GM10248 (cell line): ENCODE measurements at places on chromosomes 7 and 10.

DNA sequence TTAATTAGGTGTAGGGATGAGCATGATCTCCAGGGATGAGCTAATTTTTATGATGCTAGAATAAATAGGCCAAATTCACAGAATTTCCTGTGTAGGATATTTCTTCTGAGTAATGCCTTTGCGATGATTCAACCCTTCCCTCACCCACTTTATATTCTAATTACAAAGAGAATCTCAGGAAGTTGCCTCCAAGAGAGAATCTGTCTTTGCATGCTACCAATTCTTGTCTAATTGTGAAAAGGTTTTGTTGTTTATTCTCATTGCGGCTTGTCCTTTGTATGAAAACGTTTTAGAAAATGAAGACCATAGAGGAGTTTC lies 6.3 kb downstream of the C7orf57 start:
- no peak for DNase-seq

DNA sequence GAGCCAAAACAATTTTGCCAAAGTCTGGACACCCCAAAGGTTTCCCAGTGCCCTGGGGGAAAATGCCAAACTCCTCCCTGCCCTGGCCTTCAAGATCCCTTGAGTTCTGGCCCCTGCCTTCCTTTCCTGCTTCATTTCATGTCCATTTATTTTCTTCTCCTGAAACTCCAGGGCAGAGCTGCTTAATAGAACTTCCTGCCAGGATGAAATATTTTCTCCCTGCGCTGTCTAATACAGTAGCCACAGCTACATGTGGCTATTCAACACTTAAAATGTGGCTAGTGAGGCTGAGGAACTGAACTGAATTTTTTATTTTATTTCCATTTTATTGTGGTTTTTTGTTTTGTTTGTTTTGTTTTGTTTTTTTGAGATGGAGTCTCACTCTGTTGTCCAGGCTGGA lies 49.6 kb downstream of the COL13A1 start:
- no peak for DNase-seq

GRCh38 chr10:112855134-112855533 lies 94.9 kb upstream of the TCF7L2 start:
- no peak for DNase-seq

GRCh38 chr7:77370606-77371005 lies 45.5 kb downstream of the GSAP start:
- DNase-seq, result no peak

GRCh38 chr10:87915989-87916388 lies 52.6 kb downstream of the PTEN start:
- DNase-seq, result no peak

GRCh38 chr10:13608246-13608853 lies 21.6 kb downstream of the PRPF18 start:
- no peak for DNase-seq

DNA sequence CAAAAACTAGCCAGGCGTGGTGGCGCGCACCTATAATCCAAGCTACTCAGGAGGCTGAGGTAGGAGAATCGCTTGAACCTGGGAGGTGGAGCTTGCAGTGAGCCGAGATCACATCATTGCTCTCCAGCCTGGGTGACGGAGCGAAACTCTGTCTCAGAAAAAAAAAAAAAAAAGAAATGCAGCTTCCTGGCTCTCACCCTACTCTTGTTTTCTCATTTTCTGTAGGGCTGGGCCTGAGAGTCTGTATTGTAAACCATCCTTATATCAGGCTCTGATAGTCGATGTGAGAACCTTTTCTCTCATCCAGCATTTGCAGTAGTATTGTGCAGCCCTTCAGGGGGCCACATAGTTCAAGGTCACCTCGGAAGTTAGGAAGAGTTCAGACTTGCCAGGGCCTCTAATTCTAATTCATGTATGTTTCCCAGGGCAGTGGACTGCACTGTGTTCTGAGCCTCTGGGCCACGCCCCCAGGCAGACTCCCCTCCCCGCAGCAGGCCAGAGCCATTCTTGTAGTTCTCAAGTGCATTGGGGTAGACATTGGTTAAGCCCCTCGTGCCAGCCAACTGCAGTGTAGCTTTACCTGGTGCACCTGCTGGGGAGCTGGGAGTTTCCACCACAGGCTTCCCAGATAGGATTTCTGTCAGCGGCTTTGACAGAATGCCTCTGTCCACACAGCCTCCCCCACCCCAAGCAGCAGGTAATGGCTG lies 38.3 kb upstream of the PDCD4 start:
- no peak for DNase-seq

DNA sequence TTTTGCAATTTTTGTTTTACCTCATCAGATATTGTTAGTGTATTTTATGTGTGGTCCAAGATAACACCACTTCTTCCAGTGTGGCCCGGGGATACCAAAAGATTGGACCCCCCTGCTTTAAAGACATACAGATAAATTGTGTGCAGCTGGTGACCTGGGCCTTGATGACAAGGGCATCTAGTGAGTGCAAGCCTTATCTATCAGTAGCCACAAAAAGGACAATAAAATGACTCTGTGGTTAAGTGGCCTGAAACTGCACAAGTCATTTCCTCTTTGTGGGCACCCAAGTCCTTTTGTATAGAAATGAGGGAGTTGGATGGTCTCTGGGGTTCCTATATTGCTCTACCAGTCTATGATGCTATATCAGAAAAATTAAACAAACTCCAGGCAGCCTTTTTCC lies 98.1 kb downstream of the PARD3 start:
- no peak for DNase-seq

DNA sequence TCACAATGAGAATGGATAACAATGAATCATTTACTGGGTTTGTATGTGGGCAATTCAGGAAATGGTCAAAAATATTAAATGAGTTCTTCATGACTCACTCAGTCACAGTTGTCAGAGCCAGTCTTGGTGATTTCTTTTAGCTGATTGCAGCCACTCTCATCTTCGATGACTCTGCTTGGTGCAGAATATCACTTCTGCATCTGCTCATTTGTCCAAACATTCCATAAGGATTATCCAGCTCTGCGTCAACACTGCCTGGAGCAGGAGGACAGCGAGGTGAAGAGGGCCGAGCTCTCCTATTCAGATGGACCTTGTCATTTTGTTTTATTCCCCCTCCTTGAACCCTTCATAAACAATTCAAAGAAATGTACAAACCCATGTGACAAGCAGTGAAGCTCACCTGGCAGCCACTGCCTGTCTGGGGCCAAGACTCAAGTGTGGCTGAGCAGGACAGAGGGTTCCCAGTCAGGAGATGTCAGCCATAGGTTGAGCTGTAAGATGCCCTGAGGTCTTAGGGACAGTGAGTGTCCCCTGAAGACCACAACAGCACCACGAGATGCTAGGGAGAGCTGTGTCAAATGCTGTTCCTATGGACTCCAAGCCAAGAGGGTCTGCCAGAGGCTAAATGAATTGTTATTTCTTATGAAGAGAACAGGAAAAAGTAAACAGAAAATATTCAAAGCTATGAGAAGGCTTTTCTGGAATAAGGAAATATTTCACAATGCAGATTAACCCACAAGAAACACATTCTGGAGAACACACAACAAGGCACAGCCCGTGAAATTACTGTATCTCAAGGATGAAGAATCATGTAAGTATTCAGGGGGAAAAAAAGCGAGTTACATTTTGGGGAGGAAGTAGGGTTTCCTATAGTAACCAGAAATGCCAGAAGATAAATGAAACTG lies 33.1 kb upstream of the EGFR start:
- DNase-seq, result no peak

GRCh38 chr7:124881981-124882380 lies 47.6 kb downstream of the POT1 start:
- no peak for DNase-seq

DNA sequence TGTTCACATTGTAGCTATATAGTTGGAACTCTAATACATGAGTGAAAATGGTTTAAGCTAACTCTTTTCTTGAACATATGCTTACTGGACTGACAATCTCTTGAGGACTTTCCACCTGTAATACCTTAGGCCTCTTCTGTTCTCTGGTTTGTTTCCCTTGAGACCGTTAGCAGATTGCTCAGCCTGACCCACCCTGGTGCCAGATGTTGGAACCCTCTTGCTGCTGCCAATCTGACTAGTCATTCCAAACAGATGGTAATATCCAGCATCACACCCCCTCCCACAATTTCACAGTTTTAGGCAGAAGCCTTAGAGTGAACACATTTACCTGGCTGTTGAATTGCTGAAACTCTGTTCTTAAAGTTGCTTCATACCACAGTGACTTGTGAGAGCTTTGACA lies 18.7 kb downstream of the CALD1 start:
- no peak for DNase-seq

DNA sequence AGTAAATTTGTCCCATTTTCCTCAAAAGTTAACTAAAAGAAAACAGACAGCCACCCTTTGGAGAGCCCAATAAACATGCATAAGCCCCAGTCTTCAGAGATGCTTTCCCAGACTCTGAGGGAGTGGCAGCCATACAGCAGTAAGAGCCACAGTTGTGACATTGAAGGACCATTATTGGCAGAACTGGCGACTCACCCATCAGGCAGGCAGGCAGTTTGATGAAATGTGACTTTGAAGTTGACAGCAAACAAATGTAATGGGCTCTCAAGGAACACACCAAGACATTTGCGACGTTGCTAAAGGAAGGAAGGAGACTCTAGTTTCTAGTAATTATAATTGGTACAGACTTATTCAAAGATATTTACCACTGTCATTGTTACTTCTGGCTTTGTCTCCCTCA lies 287.5 kb upstream of the PHYHIPL start:
- no peak for DNase-seq

- no peak for DNase-seq
Measured at GRCh38 chr10:119655566-119656001, 4.4 kb downstream of the BAG3 start.

DNA sequence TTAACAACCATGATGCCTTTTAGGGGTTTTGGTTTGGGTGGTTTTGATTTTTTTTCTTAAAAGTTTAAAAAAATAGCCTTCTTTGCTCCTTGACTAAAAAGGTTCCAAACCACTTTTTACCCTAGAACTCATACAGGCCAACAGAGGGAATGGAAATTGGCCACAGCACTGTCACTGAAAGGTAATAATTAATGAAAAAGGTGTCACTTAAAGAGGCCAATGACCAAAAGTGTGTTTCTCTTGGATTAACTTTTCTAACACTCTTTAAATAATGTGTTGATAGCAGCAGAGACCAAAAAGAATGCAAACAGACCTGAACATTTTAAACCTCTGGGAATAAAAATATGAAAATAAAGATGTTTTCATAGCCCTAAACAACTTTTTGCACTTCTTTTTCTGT lies 221.1 kb upstream of the TCF7L2 start:
- DNase-seq, result no peak

GRCh38 chr7:98702021-98702420 lies 84.9 kb downstream of the NPTX2 start:
- DNase-seq, result no peak

- no peak for DNase-seq
Measured at GRCh38 chr10:7310076-7310475, 100.8 kb downstream of the SFMBT2 start.

GRCh38 chr7:148304456-148304855 lies 286.1 kb upstream of the C7orf33 start:
- DNase-seq, result no peak

DNA sequence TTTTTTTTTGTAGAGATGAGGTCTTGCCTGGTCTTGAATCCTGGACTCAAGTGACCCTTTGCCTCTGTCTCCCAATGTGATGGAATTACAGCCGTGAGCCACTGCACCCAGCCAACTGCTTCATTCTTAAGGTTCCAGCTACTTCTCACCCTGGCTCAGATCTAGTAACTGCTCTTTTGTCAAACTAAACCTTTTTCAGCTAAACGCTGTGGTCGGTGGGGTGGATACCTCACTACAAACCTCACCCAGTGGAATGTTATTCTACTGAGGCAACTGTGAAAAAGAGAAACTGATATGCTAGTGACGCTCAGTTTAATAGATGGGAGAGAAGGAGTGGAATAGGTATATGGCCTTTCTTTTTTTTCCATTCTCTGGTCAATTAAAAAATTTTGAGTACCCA lies 1.7 kb upstream of the MRLN start:
- no peak for DNase-seq

- no peak for DNase-seq
Measured at GRCh38 chr10:1155791-1156615, 99.8 kb downstream of the WDR37 start.

GRCh38 chr7:123492485-123492884 lies 41.9 kb downstream of the IQUB start:
- DNase-seq, result no peak

DNA sequence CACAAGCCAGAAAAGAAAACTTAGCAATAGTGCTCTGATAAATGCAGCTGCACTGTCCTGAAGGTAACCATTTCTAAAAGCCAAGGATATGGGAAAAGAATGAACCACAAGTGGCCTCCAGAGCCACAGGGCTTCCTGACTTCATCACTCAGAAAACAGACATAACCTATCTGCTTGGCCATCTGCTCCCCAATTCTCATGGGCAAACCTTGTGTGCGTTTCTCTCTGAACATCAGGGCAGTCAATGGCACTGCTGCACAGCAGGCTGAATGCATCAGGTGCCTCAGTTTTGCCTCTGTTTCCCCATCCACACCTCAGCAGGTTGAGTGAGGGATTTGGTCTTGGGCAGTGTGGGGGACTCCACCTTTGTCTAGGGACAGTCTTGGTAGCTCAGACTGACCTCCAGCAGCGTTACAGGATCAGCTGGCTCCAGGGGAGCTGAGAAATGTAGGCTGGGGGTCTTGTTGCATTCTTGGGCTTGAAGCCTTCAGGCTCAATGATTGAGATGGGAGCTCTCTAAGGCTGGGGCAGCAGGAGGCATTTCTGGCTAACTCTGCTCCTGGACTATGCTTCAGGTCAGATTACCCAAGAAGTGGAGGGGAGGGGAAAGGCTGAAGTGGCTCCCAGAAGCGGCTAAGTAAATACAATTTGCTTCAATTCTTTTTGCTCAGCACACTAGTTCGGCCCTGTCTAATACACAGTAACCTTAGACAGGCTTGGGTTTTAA lies 23.6 kb upstream of the PDLIM1 start:
- DNase-seq, result no peak

DNA sequence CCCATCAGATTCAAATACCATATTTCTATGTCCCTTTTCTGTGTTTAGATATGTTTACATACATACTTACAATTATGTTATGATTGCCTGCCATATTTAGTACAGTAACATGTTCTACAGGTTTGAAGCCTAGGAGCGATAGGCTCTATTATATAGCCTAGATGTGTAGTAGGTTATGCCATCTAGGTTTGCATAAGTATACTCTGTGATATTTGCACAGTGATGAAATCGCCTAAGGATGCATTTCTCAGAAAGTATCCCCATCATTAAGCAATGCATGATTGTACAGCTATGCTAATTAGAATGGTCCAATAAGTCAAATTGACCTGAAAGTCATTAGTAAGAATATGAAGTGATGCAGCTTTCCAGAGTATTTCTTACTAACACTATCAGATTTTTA lies 1171.7 kb upstream of the LRRTM3 start:
- DNase-seq, result no peak

GRCh38 chr7:70647801-70648498 lies 484.0 kb upstream of the GALNT17 start:
- peak; percentile 56 for DNase-seq

GRCh38 chr7:139249179-139249810 lies 18.3 kb downstream of the UBN2 start:
- no peak for DNase-seq

- DNase-seq, result no peak
Measured at GRCh38 chr10:29512425-29512974, 122.3 kb downstream of the SVIL start.

DNA sequence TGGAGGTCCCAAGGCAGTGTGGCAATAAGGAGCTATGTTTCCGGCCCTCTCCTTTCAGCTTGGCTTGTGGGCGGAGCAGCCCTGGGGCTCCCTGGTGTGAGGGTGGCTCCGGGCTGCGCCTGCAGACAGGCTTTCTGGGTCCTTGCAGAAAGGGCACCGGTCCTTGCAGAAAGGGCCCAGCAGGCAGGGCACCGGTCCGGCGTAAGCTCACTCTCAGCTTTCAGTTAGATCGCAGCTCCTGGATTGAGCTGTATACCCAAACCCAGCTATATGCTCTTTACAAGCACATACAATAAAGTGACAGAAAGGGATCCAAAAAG lies 293.8 kb upstream of the SHH start:
- no peak for DNase-seq
